Ovary (tissue), 10 donors: ENCODE measurements at places on chromosomes 3 and 15. TPM values are rescaled to one million over a fixed set of nuclear protein-coding genes. Genes with fewer than 3 reads are reported as not detected.

DNA sequence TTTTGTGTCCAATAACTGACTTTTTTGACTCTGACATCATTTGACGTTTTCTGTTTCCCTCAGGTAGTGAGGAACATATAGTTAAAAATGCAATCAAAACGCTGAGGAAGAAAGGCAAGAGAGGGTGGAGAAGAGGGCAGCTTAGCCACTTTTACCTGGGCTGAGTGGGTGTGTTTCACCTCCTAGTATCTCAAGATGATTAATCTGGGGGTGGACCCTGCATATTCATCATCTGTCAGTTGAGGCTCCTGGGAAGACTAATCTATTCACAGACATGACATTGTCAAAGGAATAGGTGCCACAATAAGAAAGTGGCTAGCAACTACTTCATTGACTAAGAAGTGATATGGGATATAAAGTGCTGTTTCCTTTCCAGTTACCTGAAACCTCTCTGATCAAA is 331.5 kb upstream of the RARB start:
- no peak for DNase-seq

DNA sequence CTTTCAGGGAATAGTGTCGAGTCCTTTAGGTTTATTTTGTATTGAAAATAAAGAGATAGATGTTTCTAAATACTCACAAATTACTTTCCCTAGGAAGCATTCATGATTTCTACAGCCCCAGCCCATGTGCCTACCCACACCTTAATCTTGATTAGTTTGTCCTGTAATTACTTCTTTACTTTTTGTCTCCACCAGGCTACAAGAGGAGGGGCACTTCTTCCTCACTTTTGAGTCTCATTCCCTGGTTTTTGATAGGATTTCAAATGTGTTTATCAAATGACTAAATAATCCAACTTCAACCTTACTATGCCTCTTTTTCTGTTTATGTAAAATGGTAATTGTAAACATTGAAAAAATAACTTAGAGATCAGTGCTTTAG is 1.8 kb downstream of the PXK start:
- no peak for DNase-seq

GRCh38 chr3:48219543-48219942 is 3.8 kb upstream of the CAMP start:
- no peak for DNase-seq

- DNase-seq: no peak
These were observed 3.6 kb downstream of the CEP19 start for GRCh38 chr3:196708467-196708866.

GRCh38 chr3:157317895-157318294 is 118.8 kb upstream of the PTX3 start:
- no peak for DNase-seq

DNA sequence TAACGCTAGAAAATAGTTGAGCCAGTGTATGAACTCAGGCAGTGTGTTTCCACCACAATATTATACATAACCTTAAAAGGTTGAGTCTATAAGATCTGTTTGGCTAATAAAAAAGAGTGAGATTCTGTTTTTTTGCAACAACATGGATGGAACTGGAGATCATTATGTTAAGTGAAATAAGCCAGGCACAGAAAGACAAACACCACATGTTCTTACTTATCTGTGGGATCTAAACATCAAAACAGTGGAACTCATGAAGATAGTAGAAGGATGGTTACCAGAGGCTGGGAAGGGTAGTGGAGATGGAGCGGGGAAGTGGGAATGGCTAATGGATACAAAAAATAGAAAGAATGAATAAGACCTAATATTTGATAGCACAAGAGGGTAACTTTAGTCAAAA is 150.7 kb downstream of the GABRG3 start:
- DNase-seq: no peak

- DNase-seq: no peak
These were observed 933.9 kb downstream of the NSUN3 start for GRCh38 chr3:94996743-94997142.

DNA sequence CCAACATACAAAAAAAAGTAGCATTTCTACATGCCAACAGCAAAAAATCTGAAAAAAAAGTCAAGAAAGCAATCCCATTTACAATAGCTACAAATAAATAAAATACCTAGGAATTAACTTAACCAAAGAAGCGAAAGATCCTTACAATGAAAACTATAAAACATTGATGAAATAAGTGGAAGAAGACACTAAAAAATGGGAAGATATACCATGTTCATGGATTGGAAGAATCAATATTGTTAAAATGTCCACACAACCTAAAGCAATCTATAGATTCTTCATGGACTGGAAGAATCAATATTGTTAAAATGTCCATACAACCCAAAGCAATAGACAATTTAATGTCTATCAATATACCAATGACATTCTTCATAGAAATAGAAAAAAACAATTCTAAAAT is 21.0 kb downstream of the PEAK1 start:
- no peak for DNase-seq

CD276 gene
- 31.8 TPM for total RNA-seq

TGM5 gene
- total RNA-seq: not detected

GHSR gene
- not detected for total RNA-seq

TRMT10C gene
- 20.9 TPM for total RNA-seq
